A549 (cell line): ENCODE measurements at places on chromosomes 7 and 10. TPM values are rescaled to one million over a fixed set of nuclear protein-coding genes. Genes with fewer than 3 reads are reported as not detected.

GRCh38 chr10:129962872-129963640, 1.0 kb downstream of the EBF3 start:
- no peak for DNase-seq

GRCh38 chr7:149686011-149686410, 87.4 kb downstream of the ZNF467 start:
- DNase-seq = no peak

GRCh38 chr7:102125127-102125596, 161.5 kb upstream of the SH2B2 start:
- peak; percentile 83 for DNase-seq

DNA sequence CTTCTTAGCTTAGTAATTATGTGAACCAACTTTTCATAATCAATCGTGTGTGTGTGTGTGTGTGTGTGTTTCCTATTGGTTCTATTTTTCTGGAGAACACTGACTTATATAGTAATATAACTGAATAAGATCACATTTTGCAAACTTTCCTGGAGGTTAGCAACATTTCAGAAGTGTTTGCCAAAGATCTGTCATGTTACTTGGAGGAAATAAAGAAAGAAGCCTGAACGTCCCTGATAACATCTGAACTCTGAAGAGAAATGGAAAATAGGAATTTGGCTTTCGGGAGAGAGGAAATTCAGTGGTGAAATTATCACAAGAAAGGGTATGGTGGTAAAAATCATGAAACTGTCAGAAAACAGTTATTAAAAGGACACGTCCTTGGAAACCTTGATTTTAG, 984.4 kb upstream of the AUTS2 start:
- no peak for DNase-seq

GRCh38 chr7:158497627-158498026, 90.0 kb downstream of the PTPRN2 start:
- no peak for DNase-seq

- DNase-seq = no peak
Measured at GRCh38 chr10:130020651-130021382, 56.7 kb upstream of the EBF3 start.

- DNase-seq = no peak
Measured at GRCh38 chr7:40889099-40889498, 754.3 kb downstream of the SUGCT start.

DNA sequence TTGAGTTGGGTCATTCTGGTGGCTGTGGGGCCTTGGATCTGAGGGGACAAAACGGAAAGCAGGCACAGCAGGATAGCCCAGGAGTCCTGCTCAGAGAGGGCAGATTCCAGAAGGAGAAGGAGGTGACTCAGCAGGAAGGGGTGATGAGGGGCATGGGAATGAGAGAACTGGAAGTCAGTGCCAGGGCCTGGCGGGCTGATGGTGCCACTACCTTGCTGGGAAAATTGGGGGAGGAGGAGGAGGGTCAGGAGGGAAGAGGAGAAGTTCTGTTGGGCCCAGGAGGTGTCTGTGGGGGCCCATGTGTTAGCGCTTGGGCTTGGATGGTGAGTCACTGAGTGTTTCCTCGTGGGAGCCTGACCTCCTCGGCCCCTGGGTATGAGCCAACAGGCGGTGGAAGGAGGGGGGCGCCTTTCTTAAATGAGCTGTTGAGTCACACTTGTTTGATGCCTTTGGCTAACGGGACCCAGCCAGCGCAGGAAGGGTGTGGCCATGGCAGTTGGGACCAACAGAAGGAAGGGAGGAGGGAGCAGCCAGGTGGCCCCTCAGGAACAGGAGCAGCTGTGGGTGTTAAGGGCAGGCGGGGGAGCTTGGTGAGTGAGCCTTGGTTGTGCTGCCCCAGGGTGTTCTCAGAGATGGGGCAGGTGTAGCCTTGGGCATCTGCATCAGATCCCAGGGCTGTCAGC, 130.0 kb upstream of the BTBD16 start:
- DNase-seq = peak; percentile 92

GRCh38 chr7:153858355-153858754, 193.8 kb upstream of the DPP6 start:
- DNase-seq = no peak

- DNase-seq = peak; percentile 13
Measured at GRCh38 chr7:138316421-138317043, 143.5 kb upstream of the TRIM24 start.

DNA sequence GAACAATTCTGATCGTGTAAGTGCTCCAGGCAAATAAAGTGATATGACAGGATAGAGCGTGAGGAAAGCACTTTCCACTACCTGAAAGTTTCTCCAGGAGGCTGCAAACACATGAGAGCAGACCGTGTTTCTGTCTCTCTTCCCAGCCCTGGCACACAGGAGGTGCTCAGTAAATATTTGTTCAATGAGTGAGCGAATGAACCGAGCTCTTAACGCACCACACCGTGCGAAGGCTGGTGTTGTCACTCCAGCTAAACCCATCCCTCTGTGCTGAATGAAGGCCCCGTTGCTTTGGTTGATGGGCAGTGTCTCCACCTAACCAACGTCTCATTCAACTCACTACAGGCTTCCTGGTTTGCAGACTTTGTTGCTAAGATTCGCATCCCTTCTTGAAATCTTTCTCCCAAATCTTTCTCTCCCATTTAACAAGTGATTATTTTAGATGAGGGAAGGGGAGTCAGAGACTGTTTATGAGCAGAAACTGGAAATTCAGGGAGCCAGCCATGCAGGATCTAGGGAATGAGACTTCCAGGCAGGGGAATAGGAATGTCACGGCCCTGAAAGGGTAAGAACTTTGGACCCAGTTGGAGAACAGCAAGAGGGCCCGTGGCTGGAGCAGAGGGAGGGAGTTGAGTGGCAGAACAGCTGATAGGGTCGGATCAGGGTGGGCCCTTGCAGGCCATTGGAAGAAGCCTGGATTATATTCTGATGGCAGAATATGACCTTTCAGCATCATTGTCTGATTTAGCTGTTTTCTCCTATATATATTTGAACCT, 282.6 kb downstream of the CAMK1D start:
- peak; percentile 46 for DNase-seq

- no peak for DNase-seq
Measured at GRCh38 chr7:112485766-112486165, 5.0 kb downstream of the LSMEM1 start.

GRCh38 chr10:43124574-43125273, 13.5 kb upstream of the CSGALNACT2 start:
- no peak for DNase-seq

The TRIM24 gene
- polyA plus RNA-seq = 7.2 to 8.7 TPM (median 8.3 TPM) in 3 replicates

The ZNF425 gene
- 1.6 to 2.2 TPM (median 1.6 TPM) in 3 replicates for polyA plus RNA-seq

The SUGCT gene
- polyA plus RNA-seq = 1.1 to 1.4 TPM (median 1.3 TPM) in 3 replicates

The ABI1 gene
- 34.3 to 36.2 TPM (median 35.8 TPM) in 3 replicates for polyA plus RNA-seq

The ICA1 gene
- 0.66 to 0.84 TPM (median 0.72 TPM) in 3 replicates for polyA plus RNA-seq

The ITPRID1 gene
- not detected in 3 replicates for polyA plus RNA-seq
